Foreskin fibroblast (primary cell): ENCODE measurements at places on chromosomes 1 and 21.

GRCh38 chr1:79955966-79956365, 949.4 kb upstream of the ADGRL4 start:
- no peak for DNase-seq

- DNase-seq, result no peak
Measured at GRCh38 chr1:204092632-204093420, 19.9 kb downstream of the SOX13 start.

DNA sequence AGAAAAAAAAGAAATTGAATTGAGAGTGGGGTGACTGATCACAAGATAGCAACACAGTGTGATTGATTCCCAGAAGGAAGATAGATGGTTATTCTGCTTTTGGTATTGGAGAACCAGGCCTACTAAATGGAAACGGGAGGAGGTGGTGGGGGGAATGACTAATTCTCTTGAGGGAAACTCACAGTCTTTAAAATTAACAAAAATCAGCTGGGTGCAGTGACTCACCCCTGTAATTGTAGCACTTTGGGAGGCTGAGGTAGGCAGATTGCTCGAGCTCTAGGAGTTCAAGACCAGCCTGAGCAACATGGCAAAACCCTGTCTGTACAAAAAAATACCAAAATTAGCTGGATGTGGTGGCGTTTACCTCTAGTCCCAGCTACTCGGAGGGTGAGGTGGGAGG, 134.6 kb upstream of the PDE4B start:
- peak; percentile 52 for DNase-seq

DNA sequence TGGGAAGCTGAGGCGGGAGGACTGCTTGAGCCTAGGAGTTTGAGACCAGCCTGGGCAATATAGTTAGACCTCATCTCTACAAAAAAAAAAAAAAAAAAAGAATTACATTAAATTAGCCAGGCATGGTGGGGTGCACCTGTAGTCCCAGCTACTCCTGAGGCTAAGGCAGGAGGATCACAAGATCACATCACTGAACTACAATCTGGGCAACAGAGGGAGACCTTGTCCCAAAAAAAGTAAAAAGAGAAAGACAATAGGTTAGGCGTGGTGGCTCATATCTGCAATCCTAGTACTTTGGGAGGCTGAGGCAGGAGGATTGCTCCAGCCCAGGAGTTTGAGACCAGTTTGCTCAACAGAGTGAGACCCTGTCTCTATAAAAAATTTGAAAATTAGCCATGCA, 130.3 kb downstream of the TIAM1 start:
- no peak for DNase-seq

- no peak for DNase-seq
Measured at GRCh38 chr1:205492201-205492667, 12.2 kb upstream of the CDK18 start.

GRCh38 chr21:45910548-45911221, 70.9 kb upstream of the COL6A1 start:
- no peak for DNase-seq

GRCh38 chr21:25428537-25428936, 178.7 kb downstream of the MRPL39 start:
- no peak for DNase-seq

- DNase-seq, result no peak
Measured at GRCh38 chr1:96374076-96374762, 347.4 kb upstream of the PTBP2 start.

DNA sequence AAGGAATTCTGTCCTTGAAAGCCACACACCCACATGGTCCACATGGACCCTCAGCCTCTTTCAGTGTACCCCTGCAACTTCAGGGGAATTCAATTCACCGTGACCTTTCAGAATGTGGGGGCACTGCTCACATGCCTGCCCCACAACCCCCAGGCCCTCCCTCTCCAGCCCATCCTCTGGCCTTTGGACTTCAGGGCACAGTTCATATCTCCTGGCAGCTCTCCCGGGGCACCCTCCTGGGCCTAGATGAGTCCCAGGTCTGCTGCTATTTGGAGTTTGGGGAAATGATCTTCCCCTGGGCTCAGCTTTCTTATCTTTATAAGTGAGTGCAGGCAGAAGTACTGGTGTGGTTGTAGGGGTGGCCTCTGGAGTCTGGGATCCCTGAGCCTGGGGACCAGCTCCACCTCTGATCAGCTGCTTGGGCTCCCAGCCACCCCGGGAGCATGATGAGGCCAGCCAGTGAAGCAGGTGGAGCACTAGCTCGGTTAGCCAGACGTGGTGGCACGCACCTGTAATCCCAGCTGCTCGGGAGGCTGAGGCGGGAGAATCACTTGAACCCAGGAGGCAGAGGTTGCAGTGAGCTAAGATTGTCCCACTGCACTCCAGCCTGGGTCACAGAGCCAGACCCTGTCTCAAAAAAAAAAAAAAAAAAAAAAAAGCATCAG, 15.8 kb downstream of the C1orf167 start:
- DNase-seq, result no peak

GRCh38 chr1:11151826-11152612, 37.1 kb upstream of the ANGPTL7 start:
- DNase-seq, result no peak

- no peak for DNase-seq
Measured at GRCh38 chr1:8464377-8464776, 146.5 kb downstream of the SLC45A1 start.

DNA sequence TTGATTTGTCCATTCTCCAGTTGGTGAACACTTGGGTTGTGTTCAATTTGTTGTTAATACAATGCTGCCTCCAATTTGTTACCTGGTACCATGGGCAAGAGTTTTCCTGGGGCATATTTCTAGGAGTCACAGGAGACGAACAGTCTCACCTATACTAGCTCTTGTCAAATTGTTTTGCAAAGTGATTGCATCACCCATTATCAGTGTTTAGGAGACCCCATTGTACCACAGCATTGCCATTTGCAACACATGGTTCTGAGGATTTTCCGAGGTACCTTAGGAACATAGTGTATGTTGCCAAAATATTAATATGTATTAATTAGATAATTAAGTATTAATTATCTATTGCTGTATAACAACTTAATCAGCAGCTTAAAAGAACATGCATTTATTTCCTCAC, 97.8 kb downstream of the LPAR3 start:
- DNase-seq, result no peak

DNA sequence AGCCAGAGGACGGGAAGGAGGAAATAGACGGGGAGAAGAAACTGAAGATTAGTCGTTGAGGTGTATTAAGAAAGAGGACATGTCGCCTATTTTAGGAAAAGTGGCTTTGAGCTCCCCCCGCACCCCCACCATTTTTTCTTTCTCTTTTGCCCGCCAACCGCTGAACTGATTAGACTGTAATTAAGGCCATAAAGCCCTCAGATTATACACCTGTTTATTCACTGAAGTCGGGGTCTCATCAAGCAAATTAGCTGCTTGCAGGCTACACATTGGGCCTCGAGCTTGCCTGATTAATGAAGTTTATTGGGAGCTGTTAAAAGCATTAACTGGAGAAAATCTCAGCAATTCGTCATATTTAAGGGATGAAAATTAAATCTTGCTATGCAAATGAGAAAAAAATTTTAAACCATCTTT, 119.4 kb upstream of the RRP15 start:
- no peak for DNase-seq

DNA sequence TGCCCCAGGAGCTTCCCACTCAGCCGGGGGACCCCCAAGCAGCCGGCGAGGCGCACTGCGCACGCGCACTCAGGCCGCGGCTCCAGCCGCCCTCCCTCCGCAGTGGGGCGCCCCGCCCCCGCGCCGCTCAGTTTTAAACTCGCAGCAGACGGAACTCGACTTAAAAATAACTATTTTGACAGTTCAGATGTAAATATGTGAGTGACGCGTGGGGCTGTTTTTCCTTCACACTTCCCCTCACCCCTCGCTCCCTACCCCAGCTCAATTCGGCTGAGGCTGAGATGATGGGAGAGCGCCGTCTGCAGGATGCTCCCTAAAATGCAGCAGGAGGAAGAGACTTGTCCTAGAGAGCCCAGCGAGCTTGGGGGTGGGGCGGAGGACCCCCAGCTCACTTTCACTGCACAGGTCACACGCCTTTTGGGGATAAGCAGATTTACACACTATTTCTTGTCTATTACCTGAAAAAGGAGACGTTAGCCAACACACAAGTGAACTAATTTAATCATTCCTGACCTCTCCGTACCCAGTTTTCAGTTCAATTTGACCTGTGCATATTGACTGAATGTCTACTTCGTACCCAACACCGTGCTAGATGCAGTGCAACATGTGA, 8.9 kb upstream of the LEMD1 start:
- no peak for DNase-seq

DNA sequence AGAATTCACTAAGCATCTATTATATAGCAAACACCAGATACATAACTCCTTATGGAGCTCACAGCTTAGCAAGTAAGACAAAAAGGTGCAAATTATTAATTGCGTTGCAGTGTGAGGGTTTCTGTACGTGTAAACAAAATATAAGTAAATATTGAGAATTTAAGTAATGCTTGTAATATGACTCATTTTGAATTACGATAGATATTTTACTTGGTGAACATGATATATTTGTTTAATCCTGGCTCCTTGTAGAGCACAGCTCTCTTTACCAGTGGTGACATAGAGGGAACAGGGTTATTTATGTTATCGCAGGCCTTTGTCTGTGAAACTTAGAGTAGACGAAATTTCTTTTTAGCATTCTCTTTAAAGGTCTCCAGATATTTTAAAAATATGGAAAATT, 36.4 kb downstream of the LYPLAL1 start:
- no peak for DNase-seq

DNA sequence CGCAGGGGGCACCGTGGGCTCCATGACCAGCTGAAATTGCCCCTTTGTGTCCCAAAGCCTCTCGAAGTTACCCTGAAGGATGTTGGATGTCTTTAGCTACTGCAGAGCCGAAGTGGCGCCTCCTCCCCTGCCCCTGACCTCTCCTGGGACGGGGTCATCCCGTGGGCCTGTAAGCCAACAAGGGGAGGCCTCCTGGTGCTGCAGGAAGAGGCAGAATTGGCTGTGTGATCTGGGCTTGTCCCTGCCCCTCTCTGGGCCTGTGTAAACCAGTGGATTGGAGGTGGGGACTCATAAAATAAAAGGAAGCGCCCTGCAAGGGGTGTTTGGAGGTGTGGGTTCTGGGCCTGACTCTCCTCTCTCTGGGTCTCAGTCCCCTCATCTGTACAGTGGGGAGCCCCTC, 2.1 kb upstream of the TAS1R2 start:
- DNase-seq, result no peak

GRCh38 chr21:29639366-29640079, 300.3 kb downstream of the GRIK1 start:
- no peak for DNase-seq

- no peak for DNase-seq
Measured at GRCh38 chr1:235331401-235331800, 3.0 kb downstream of the GGPS1 start.

GRCh38 chr1:48693180-48693579, 83.5 kb downstream of the BEND5 start:
- DNase-seq, result no peak

- DNase-seq, result no peak
Measured at GRCh38 chr1:185663771-185664296, 70.4 kb upstream of the HMCN1 start.

- no peak for DNase-seq
Measured at GRCh38 chr1:230826166-230826875, 42.0 kb downstream of the C1orf198 start.
